NCI-H82 (cell line): ENCODE measurements at places on chromosomes 5 and 9.
A peak's percentile ranks its signal among the peaks of the same experiment; 100 is the strongest.

DNA sequence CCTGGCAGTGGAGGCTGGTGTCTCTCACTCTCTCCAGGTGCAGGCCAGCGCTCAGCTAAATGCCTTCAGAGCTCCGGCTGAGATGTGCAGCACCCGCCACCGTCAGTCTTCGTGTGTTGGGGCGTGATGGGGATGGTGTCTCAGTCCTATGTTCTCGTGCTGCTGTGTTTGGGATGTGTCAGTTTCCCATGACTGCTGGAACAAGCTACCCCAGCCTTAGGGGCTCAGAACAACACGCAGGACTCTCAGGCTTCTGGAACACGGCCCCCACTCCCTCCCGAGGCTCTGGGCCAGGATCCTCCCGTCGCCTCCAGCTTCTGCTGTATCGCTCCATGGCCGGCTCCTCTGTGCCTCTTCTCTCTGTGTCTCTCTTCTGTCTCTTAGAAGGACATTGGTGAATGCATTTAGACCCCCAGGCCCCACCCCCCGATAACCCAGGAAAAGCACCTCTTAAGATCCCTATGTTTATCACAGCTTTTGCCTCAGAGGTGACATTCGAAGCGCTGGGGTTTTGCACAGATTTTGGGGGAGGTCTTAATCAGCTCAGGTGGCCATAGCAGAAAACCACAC lies 9.6 kb upstream of the CEP72 start:
- DNase-seq, result no peak

DNA sequence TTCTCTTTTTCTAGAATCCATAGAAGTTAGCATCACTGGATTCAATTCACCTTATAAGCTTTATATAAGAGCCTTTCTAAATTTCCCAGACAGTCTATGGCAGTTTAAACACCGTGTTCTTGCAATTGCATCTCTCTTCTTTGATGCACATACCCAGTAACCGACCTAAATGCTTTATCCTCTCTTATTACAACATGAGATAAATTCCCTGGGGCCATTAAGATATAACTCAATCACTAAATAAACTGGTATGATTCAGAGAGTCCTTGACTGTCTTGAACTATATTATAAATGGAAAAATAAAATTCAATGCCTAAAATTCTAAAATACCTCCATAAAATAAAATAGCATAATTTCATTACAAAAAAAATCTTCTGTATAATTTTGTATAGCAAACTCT lies 98.1 kb downstream of the DIRAS2 start:
- no peak for DNase-seq

GRCh38 chr5:132764671-132765238 lies 12.3 kb downstream of the SEPTIN8 start:
- no peak for DNase-seq

GRCh38 chr5:149273237-149273636 lies 1.6 kb downstream of the AFAP1L1 start:
- DNase-seq, result no peak

DNA sequence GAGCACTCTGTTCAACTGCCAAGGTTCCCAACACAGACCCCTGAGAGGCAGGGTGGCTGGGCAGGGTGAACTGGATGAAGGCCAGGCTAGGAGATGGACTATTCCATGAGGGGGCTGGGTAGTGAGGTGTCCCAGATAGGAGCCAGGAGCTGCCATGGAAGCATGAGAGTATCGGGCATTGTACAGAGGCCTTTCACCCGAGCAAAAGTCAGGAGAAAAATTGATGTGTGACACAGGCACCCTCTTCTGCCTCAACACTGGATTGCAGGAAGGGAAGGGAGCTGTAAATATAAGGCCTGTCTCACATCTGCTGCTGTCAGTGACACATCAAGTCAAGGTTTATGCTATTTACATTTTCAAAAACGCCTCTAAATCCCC lies 74.6 kb downstream of the UBAP1 start:
- DNase-seq, result no peak

DNA sequence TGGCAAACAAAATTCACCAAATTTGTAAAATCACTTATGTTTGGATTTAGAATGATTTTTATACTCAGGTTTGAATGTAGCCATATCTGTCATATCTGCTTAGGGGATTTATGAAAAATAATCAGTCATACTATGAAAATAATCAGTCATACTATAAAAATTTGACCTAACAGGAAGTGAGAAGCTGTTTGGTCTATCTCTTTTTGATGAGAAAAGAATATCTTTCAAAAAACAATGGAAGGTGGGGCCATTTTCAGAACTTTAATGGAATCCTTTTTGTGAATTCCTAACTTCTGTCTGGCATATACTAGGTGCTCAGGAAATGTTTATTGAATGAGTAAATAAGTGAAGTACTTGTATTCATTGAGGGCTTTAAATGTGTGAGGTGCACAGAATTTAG lies 70.1 kb downstream of the CWC27 start:
- no peak for DNase-seq

DNA sequence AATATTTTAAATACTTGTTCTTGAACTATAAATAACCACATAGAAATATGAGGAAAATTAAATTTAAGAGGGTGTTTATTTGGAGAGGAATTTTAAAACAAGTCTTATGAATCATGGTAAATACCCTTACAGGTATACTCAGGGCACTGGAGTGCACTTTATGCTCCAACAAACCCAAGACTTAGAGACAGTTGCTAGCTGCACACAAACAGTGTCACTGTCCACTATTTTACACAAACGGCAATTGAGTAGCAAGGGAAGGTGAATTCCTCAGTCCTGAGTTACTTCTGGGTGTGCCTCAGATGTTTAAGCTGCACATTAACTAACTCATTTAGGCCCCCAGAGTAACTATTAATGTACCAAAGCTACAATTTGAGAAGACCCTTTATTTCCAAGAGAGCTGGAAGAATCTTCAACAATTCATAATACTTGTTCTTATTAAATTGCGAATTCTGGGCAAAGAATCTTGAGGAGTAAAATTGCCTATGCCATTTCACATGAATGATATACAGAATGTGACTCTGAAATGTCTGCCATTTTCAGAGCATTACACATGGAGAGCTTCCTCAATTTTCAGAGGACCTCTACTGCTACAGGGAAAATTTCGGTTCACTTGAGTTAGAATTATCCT lies 371.2 kb downstream of the PDE4D start:
- no peak for DNase-seq

GRCh38 chr5:168941901-168942300 lies 359.0 kb downstream of the SLIT3 start:
- peak; percentile 60 for DNase-seq

- no peak for DNase-seq
These were observed 200.7 kb downstream of the AOPEP start for GRCh38 chr9:94927048-94927761.

- DNase-seq, result no peak
These were observed 48.1 kb downstream of the DIAPH1 start for GRCh38 chr5:141570655-141571054.

DNA sequence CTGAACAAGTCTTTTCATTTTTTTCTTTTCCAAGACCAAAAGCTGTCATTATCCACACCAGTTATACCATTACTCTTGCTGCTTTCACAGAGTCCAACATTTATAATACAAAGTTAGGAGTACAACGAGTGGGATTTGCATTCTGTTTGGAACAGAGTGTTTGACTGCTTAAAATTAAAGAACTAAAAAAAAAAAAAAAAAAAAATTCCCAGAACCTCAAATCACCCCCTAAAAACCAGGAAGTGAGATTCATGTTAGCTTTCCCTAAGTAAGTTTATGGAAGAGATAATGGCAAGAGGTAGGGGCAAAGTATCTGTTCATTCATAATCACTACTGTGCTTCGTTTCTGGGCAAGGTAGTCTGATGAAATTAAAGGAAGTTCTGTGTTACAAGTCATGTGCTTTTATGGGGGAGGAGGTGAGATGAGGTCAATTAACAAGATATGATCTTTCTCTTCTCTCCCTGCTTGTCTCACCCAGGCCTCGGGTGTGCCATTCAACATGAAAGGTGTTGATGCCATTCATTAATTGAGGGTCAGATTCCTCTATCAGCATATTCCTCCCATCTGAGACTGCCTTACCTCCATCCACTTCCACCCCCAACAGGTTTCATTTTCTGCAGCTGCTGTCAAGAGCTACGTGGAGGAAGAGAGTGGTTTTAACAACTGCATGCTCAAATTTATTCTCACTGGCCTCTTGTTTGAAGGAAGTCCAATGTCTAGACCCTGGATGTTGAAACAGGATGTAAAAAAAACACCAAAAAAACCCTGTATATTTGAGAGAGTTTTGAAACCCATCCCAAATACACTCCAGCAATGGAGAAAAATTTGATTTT lies 58.1 kb downstream of the MARCHF3 start:
- DNase-seq, result no peak

GRCh38 chr9:9949978-9950377 lies 662.8 kb downstream of the PTPRD start:
- no peak for DNase-seq

GRCh38 chr9:4423207-4423610 lies 67.1 kb upstream of the SLC1A1 start:
- no peak for DNase-seq

DNA sequence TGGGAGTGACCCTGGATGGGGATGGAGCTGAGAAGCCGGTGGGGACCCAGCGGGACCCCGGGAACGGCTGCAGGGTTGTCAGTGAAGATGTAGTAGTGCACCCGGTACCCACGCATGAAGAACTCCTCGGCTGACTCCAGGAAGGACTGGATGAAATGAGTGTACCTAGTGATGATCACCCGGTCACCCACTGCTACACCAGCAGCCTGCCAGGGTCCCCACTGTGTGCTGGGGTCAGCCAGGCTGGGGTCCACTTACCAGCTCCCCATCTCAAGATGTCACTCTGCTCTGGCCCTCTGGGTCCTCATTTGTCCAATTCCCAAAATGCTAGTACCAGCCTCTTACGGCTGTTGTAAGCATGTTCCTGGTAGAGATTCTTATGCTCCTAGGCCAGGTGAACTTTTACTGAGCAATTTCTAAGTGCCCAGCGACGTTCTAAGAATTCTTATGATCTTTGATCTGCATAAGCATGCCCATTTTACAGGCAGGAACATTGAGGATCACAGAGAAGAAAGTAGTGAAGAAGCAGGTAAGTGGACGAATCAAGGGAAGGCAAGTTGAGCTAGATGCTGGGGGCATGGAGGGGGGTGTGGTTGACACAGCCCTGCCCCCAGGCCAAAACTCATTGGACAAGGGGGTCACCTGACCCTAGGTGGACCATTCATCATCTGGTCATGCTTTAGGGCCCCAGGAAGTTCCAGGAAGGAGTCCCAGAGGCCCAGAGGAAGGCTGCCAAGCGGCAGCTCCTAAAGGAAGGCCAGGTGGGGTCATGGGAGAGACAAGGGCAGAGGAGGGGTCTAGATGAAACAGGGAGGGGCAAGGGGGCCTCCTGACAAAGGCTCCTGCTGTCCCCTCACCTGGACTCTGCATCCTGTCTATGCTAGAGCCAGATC lies 9.4 kb downstream of the GBGT1 start:
- DNase-seq, result no peak

- DNase-seq, result no peak
These were observed 5.4 kb downstream of the MRPL36 start for GRCh38 chr5:1793966-1794900.

DNA sequence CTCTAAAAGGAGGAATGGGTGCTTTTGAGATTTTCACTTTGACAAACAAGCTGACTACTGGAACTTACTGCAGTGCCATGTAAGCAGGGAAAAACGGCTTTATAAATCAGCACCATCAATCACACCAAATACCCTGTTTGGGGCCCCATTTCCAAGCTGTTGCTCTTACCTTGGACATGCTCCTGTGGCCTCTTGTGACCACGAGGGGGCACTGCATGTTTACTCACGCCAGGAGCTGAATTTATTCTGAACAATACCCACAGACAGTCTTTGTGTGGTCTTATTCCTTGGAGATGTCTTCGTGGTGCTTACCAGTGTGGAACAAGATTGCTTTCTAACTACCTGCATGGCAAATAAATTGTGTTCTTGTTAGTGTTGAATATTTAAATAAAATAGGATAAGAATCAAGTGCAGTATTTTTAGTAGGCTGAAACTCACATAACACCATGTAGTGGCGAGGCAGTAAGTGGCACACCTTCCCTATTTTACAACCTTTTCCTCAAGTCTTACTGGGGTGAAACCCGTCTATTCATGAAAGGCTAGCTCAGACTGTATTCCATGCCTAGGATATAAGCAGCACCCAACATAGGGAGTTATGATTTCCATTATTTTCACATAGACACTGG lies 155.5 kb upstream of the NMUR2 start:
- peak; percentile 88 for DNase-seq

- DNase-seq, result peak; percentile 22
These were observed 8.6 kb upstream of the GLIS3 start for GRCh38 chr9:4308482-4308881.

DNA sequence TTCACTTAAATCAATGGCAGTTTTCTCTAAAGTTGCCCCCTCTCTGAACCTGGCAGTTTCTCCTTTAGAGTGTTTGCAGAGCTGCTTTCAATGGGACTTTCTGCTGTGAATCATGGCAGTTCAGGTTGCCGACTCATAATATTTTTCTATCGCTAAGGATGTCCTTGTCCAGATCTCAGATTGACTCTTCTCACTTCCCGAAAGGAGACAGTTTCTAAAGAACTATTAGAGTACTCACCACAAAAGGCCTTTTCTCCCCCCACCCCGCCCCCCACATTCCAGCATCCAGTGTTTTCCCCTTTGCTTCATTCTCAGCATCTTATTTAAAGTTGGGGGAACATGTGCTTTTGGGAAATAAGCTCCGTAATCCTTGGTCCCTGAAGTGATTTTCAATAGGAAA lies 443.5 kb upstream of the KLF4 start:
- no peak for DNase-seq
